Posterior cingulate gyrus (tissue), 11 donors: ENCODE measurements at places on chromosomes 13 and 19.

DNA sequence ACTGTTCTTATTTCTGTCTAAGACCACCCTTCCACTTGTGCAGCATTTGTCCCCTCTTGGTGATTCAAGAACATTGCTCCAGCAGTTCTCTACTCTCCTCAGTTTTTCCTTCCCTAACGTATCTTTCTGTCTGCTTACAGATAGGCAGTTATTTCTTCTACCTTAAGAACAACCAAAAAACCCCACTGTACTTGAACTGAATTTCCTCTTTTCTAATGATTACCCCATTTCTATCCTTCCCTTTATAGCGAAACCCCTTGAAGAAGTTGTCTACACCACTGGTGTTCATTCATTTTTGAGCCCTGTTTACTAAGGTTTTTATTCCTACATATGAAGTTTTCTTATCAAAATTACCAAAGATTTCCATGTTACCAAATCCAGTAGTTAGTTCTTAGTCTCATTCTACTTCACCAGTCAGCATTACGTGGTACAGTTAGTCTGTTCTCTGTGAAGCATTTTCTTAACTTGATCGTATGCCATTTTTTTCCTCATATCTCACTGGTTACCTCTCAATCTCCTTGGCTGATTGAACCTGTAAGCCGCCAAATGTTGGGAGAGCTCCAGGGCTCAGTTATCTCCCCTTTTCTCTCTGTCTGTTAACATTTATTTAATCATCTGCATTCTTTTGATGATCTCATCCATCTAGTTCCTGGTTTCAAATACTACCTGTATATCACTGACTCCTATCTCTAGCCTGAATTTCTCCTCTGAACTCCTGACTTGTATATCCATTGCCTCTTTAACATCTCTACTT is 9.0 kb downstream of the LSM14A start:
- no peak for DNase-seq

- no peak for DNase-seq
Measured at GRCh38 chr19:44280916-44281315, 21.2 kb downstream of the ZNF233 start.

DNA sequence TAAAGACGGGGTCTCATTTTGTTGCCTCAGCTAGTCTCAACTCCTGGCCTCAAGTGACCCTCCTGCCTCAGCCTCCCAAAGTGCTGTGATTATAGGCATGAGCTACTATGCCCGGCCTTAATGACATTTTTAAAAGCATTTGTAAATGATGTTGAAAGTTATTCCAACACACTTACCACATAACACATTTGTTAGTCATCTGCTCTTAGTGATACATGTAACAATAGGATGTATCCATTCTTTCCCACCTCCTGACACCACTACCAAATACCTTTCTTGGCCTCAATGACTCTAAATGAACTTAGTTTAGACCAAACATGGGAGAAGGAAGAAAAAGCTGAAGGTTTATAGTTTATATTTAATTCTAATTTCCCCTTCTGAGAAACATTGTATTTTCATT is 59.8 kb upstream of the MEDAG start:
- no peak for DNase-seq

DNA sequence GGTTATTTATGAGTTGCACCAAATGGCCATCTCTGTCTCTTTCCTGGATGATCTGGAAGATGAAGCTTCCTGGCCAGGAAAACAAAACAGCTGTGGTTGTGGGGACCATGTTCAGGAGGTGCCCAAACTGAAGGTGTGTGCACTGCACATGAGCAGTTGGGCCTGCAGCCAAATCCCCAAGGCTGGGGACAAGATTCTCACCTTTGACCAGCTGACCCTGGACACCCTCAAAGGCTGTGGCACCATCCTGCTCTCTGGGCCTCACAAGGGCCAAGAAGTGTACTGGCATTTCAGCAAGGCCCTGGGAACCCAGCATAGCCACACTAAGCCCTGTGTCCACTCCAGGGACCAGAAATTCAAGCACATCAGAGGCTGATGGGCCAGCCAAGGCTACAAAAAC is 84.2 kb downstream of the KCNRG start:
- DNase-seq: no peak

DNA sequence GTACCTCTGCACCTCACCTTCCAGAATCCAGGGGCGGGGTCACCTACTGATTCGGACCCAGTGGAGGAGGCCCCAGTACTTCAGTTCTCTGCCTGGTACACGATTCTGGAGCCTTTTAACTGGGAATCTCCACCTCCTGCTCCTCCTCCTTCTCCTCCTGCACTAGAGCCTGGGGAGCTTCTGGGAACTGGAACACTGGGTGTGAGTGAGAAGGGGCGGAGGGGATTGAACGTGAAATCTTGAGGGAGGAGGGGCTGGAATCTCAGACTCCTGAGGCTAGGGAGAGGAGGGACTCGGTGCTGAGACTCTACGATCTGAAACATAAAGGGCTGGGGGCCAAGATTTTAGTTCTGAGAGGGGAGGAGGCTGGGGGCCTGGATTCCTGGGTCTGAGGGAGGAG is at the start of gene KLK8:
TSS of gene KLK8 (minus strand) at position 90 of the 400 bp plus-strand sequence. CDS start 437 bp downstream, outside the sequence.
- no peak for DNase-seq
